Astrocyte of the spinal cord (primary cell): ENCODE measurements at places on chromosomes 12 and 14.

DNA sequence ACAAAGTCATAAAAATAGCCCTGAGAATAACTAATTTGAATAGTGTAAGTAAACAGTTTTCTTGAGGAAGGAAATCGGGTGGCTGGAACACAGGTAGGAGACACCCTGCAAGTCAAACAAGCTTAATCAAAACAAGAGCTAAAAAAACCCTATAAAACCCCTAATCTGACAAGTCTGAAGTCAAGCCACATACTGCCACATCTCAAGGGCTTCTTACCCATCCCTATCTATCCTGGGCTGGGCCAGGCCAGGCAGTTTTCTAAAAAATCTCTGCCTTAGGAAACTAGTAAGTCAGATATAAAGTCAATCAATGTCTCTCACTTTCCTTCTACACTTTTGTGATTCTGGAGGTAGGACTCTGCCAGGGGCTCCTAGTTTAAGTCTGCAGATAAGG, 15.3 kb downstream of the UBE2N start:
- no peak for DNase-seq

DNA sequence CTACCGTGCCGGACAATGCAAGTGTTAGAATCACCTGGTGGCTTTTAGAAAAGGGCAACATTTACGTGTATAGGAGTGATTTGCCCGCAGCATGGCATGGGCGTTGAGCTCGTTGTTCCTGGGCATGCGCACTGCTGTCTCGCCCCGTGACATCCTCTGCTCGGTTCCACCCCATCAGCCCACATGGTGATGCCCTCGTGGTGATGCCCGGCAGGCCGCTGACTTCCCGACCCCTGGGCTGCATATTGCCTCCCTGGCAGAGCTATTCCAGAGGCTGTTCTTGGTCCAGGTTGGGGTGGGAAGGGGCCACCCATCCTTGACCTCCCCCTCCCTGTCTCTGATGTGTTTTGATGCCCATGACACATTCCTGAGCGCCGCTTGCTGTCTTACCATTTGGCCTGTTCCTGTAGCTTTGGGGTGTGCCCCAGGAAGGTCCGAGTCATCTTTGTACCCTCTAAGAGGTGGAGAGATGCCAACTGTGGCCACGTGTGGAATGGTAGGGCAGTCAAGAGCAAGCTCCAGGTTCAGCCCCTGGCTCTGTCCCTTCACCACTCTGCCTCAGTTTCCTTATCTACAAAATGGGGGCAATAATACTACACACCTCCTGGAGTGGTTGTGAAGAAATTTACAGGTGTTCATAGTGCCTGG, 4.8 kb downstream of the HIP1R start:
- DNase-seq, result no peak

DNA sequence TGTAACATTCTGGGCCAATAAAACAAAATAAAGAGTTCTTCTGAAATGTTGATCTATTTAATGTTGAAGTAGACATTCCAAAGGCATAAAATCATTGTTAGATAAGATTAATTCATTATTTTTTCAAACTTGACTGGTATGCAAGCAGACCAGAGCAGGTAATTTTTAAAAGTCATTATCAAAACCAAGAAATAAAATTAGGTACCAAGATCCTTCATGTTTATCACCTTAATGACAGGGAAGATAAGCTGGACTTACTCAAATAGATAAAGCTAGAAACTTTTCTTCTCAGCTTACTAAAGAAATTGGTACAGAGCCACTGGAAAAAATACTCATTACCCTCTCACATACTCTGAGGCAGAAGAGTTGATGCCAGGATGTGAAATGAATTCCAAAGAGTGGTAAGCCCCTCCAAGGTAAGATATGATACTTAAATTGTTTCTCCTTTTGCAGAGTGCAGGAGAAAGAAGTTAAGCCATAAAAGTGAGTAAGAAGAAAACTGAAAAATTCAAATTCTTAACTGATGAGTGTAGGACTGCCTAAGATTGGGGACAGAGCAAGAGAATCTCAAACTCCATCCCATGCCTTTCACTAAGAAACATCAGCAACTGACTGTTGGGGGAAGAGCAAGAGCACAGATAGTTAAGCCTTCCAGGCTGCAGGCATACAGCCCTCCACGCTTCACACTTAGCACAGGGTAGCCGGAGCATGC, 111.9 kb downstream of the SLC41A2 start:
- DNase-seq, result peak; percentile 33

- no peak for DNase-seq
Observed at GRCh38 chr12:87518036-87518435, 511.2 kb downstream of the C12orf50 start.

- no peak for DNase-seq
Observed at GRCh38 chr14:100256339-100256895, 17.5 kb downstream of the YY1 start.

DNA sequence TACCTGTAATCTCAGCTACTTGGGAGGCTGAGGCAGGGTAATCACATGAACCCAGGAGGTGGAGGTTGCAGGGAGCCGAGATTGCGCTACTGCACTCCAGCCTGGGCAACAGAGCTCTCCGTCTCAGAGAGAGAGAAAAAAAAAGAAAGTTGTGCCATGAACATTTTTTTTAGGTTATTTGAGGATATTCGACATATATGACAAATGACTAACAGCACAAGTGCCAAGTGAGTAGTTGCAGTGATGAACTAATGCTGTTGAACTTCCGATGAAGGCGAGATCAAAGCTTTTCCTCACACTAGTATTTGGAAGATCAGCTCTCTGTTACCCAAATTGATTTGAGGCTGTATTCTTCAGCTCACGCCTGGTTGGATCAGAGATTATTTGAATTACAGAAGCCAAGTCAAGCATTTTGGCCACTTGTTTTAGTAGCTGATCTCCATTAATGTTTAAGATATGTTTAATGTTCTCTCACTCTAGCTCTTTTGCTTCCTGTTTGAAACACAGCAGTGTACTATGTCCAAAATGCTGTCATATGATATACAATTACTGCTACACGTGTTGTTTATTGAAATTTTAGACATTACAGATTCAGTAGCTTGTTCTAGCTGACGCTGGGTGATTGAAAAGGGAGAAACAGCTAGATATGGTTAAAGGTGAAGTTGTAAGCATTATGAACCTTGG, 43.4 kb downstream of the WDR20 start:
- peak; percentile 20 for DNase-seq

DNA sequence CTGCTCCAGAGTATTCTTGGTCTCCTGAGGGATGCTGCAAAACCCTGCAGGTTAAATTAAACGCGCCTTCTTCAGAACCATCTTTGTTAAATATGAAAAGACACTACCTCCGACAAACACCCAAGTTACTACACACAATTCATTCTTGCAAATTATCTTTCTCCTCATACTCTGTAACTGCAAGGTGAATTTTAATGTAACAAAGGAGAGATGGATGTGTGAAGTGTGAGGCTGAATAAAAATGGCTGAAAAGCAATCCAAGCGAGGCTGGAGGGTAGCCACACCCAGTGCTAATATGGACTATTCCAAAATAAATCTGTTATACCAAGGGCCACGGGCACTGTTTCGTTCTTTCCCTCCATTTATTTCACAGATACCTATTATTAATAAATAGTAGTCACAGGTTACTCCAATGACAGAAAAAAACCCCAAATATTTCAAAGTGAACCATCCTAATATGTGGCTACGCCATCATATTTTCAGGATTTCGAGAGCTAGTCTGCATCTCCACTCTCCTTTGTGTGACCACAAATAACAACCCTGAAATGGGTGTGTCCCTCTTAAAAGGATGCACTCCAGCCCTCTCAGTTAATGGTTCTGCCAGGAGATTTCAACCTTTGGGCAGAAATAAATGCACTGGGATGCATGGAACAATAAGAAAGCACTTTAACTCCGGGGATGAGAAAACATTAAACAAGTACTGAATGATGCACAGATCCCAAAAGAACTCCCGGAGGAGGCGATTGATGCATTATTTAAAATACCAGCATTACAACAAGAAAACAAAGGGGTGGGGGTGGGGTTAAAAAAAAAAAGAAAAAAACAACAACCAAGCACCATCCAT, 53.1 kb upstream of the CCDC175 start:
- no peak for DNase-seq

DNA sequence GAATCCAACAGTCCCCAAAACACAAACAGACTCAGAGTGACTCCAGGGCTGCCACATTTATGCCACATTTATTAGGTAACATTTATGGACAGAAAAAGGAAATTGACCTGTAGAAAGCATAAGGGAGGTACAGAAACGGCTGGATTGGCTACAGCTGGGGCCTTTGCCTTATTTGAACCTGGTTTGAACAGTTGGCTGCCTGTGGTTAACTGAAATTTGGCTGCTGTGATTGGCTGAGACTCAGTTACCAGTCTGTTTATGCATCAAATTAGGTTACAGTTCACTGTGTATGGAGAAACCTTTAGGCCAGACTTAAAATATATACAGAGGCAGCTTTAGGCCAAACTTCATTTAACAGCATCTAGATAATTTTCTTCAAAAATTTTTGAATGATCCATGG, 27.8 kb upstream of the PCNX1 start:
- DNase-seq, result no peak

DNA sequence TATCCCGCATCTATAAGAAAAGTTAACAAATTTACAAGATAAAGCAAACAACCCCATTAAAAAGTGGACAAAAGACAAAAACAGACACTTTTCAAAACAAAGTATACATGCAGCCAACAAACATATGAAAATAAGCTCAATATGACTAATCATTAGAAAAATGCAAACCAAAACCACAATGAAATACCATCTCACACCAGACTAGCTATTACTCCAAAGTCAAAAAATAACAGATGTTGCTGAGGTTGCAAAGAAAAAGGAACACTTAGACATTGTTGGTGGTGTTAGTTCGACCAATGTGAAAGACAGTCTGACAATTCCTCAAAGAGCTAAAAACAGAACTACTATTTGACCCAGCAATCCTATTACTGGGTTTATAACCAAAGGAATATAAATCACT, 968.6 kb upstream of the USP15 start:
- DNase-seq, result peak; percentile 1

- no peak for DNase-seq
Observed at GRCh38 chr12:62320054-62320453, 59.9 kb downstream of the USP15 start.

DNA sequence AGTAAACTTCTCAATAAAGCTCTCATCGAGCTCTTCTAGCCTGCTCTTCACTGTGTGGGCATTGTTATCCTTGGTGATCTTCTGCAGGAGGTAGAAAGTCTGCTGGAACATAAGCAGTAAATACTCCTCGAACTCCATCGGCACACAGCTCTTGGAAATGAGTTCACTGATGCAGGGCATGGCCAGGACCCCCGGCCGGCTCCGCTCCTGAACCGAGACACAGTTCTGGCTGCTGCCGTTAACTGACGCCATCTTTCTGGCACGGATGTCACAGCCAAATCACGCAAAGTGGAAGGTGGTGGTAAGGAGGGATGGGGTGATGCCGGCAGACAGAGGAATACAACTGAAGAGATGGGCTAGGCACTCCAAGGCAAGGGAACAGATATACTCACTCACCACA, 23.7 kb upstream of the EDDM3A start:
- DNase-seq, result no peak

- DNase-seq, result peak; percentile 96
Observed at GRCh38 chr12:124745891-124746570, 117.6 kb downstream of the SCARB1 start.

- no peak for DNase-seq
Observed at GRCh38 chr14:33733721-33734120, 217.2 kb downstream of the EGLN3 start.

DNA sequence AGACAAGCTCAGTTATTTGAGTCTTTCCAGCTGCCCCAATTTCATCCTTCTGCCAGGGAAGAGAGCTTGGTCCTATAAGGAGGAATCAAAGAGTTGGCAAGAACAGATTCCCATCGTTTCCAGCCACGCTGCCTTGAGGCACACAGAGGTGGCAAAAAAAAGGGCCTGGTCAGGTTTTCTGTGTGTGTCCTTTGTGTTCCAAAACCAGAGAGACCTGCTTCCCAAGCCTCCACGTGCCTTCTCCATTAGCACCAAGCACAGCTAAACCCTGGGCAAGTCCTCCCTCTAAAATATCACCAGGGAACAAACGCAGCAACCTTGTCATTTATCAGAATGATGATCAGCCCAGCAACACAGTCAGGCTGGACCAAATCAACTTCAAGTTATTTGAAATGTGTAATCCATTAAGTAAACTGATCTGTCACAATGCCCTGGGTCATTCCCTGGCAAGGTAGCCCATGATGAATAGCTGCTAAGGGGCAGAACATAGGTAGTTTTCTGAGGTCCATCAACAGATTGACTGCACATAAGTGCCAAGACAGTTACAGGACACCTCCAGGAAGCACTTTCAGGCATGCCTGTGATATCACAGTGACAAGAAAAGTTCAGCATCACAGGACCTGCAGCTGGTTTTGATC, 28.6 kb upstream of the C12orf42 start:
- DNase-seq, result no peak

GRCh38 chr12:131883521-131883900, 10.9 kb upstream of the ULK1 start:
- DNase-seq, result no peak

GRCh38 chr14:34348592-34348991, 113.4 kb downstream of the SPTSSA start:
- DNase-seq, result no peak

DNA sequence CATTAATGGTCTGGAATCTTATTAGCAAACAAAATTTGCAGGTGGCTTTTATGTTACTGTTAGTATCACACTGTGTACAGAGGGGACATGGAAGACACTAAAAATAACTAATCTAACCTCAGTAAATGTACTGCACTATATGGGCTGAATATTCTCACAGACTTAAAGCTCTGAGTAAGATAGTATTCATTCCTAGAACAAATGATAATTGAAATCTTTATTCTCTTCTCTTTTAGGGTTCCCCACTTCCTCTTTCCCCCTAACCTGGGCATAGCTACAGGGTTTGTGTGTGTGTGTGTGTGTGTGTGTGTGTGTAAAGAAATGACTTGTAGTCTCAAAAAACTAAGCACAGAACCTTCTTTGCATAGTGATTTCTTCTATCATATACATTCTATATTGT, 21.4 kb upstream of the HECTD1 start:
- DNase-seq, result no peak

DNA sequence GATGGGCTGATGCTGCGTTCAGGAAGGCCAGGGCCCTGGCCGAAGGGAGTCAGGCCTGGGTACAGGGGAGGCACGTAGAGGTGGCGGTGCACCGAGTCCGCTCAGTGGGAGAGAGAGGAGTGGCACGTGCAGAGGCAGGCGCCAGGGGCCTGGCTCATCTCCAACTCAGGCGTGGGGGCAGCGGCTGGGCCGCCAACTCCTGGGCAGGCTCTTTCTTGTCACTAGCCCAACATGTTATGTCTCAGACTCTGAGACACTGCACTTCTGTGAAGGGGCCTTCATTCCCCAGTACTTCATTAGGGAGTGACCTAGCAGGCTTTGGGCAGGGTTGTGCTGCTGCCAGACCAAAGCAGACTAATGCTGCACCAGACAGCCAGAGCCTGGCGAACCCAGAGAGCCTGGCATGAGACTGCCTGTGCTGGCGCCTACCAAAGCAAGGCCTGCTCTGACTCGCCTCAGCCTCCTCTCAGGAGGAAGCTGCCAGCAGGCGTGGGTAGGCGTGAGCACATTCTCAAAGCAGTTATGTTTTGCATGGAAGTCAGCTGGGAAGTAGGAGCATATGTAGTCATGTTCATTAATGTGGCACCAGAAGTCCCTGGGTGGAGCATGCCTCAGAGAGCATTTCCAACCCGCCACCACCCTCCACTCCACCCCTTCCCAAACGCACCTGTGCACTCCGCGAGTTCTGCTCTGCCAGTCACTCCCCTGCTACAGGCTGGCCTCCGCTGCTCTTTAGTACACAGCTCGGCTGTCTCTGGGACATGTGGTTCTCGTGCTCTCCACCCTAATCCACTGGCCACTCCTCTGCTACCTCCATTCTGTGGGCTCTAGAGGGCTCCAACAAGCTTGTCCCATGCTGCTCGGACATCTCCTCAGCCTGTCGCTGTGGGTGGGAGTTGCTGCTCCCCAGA, 9.7 kb downstream of the CKB start:
- peak; percentile 55 for DNase-seq
